ENCODE measurements at places on chromosomes 7 and 10. TPM values are rescaled to one million over a fixed set of nuclear protein-coding genes. Genes with fewer than 3 reads are reported as not detected.

The PHYHIPL gene
- total RNA-seq = not detected

The DKK1 gene
- total RNA-seq = not detected

The TMEM236 gene
- total RNA-seq = 0.10 TPM

The HMX3 gene
- not detected for total RNA-seq

The HOXA10 gene
- total RNA-seq = 0.35 TPM

The ELMO1 gene
- 162 TPM for total RNA-seq

The EBF3 gene
- not detected for total RNA-seq
